ENCODE measurements at places on chromosomes 11 and 22. TPM values are rescaled to one million over a fixed set of nuclear protein-coding genes. Genes with fewer than 3 reads are reported as not detected.

GRCh38 chr11:129223701-129224149, 31.6 kb upstream of the ARHGAP32 start:
- H3K27me3 ChIP-seq = no peaks in the 10 kb centered on the region
- no peak overlapping the region for H3K4me3 ChIP-seq
- H3K4me1 ChIP-seq = no peaks in the 10 kb centered on the region
- no peaks in the 10 kb centered on the region for H3K36me3 ChIP-seq
- H3K27ac ChIP-seq = no peak overlapping the region
- DNase-seq = no peak

Gene GAS2
- 1.7 TPM for total RNA-seq

DNA sequence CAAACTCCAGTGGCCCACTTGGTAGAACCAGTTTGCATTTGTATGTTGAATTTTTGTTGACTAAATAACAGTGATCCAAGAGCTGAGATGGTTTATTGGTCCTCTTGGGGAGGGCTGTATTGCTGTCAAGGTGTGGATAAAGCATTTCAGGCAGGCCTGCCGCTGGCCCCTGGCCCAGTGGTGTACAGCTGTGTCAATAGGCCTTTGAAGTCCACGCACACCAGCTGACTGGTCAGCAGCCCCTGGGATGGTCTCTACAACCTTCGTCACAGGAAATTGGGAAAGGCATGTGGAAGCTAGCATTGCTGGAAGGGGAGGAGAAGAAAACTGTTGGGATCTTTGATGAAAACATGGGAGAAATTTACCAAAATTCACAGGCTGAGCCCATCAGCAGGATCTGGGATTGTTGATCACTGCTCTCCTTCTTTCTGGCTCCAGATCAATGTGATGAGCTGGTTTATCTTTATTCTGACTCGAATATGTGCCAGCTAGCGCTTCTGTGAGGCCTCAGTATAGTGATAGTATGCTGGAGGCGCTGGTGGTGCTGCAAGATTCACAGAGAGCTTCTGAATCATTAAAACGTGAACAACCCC, 12.5 kb upstream of the E2F8 start:
- no peaks in the 10 kb centered on the region for H3K4me1 ChIP-seq
- no peaks in the 10 kb centered on the region for H3K27me3 ChIP-seq
- H3K4me3 ChIP-seq = no peak overlapping the region
- no peak for DNase-seq
- no peaks in the 10 kb centered on the region for H3K36me3 ChIP-seq

DNA sequence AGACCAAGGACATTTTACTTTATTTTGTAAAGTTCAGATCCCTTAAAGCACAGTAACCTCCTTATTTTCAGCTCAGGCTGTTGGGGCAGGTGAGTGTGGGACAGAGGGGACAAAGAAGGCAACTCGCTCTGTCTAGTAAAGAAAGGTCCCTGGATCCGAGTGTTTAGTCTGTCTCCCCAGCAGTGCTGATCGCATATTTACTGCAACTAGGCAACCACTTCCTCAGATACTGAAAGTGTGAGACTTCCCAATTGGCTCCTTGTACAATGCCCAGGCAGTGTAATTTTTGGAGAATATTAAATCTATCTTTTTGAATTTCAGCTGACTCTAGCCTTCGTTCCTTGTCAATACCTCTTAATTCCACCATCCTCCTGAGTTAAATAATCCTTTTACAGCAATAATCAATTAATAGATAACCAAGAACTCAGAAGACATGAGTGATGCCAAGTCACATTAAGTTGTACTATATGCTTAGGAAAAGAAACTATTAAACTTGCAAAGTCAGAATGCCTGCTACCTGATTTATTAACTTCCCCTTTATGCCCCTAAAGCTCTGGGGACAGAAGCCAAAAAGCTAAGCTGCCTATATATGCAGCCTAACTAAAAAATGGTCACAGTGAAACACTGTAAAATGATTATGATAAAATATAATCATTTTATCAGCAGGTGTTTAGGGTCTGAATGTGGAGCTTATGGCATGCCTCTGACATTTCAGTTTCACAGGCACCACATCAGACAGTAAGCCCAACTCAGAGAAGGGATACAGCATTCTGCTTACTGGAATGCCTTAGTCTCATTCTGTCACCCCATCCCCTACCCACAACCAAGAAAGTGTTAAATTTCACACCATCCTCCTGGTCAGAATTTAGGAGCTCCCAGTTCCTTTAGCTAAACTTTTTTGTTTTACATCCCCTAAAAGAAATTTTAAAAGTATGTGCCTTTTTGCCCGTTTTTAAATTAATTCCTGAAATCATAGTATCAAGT, 138.7 kb downstream of the TRIM44 start:
- DNase-seq = no peak
- H3K27me3 ChIP-seq = no peaks in the 10 kb centered on the region
- no peaks in the 10 kb centered on the region for H3K4me1 ChIP-seq
- H3K36me3 ChIP-seq = peaks cover 6% of the 10 kb centered on the region
